NCI-H774 (cell line): ENCODE measurements at places on chromosomes 6 and 20.

DNA sequence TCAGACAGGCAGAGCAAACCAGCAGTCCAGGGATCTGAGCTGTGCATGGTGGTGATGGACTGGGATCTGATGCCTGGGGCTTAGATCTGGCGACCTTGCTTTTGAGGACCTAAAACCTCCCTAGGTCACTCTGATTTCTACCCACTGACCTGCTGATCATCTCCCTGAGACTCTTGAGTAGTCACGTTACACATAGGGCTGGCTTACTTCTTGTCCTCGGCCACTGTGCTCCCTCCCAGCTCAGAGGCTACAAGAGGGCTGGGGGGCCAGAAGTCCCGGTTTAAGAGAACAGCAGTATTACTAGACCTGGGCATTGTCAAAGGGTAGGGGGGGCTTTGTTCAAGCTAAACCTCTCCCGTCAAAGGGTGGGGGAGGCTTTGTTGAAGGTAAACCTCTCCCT, 5.5 kb downstream of the DYNLT1 start:
- no peak for DNase-seq

GRCh38 chr6:22804620-22805261, 235.4 kb downstream of the HDGFL1 start:
- no peak for DNase-seq

GRCh38 chr20:48710341-48711043, 117.3 kb downstream of the PREX1 start:
- DNase-seq: no peak

DNA sequence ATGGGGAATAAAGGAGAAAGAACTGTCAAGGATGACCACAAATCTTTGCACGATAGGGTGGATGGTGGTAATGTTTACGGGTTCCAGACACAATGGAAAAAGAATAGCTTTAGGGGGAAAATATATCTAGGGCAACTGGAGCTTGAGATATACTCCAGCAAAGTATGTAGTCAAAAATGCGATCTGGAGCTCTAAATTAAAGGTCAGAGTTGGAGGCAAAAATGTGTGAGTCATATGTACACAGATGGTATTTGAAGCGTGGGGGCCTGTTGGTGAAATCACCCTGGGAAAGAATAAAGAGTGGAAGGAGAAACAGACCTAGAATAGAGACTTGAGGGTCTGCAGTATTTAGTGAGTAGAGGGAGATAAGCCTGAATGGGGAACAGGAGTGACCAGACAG, 633.9 kb upstream of the CHD6 start:
- no peak for DNase-seq

DNA sequence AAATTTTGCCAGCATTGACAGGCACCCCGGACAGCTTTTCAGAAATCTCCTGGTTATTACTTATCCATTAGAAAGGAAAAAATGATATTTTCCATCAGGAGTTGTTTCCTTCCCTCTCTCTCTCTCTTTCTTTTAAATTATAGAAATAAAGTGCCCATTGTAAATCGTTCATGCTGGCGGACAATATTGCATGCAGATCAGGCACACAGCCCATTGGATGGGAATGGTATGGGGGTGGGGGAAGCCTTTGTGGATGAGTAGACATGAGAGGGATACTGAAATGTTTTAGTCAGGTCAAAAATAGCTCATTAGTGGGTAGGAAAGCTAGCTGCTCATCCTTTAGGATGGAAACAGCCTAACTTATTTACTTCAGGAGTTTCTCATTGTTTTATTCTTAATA, 764.9 kb upstream of the MMS22L start:
- no peak for DNase-seq

GRCh38 chr6:30682143-30683117, 4.0 kb downstream of the PPP1R18 start:
- no peak for DNase-seq

- no peak for DNase-seq
These were observed 178.5 kb downstream of the FRK start for GRCh38 chr6:115882174-115882573.

DNA sequence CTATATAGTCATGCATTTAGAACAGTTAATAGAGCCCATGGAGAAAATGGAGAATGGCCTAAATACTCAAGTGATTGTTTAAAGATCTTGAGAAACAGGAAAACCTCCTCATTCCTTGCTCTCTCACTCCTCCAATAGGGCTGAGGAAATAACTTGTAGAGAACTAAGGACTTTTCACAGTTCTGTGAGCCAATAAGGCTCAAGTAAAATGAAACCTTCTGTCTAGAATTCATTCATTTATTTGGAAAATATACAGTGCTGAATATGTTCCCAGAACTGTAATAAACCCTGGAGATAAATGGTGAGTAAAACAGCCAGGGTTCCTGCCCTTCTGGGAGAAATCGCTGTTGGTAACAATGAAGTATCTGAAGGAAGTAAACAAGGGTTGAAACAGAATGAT, 35.3 kb downstream of the ELOVL2 start:
- DNase-seq: no peak

DNA sequence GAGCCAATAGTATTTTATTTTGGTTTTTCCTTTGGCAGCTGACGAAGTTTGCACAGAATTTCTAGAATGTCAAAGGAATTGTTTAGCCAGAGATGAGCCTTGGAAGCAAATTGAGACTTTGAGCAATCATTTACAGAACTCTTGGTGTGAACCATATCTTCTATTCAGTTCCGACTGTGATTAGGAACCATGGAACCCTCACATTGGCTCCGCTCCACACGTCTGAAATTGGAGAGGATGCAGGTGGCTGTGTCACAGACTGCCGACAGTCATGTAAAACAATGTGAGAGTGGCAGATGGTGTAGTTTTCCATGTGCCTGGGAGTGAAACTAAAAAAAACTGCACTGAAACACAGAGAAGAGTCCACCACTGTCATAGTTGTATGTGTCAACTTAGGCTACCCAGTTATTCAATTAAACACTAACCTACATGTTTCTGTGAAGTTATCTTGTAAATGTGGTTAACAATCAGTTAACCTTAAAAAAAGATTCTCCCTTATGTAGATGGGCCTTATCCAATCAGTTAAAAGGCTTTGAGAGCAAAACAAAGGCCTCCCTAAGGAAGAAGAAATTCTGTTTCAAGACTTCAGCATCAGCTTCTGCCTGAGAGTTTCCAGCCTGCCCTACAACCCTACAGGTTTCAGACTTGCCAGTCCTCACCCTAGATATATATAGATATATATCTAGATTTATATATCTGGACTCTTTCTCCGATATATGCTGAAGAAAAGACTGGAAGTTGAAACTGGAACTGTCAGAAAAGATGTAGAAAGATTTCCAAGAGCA, 3.3 kb upstream of the HMGN4 start:
- no peak for DNase-seq

DNA sequence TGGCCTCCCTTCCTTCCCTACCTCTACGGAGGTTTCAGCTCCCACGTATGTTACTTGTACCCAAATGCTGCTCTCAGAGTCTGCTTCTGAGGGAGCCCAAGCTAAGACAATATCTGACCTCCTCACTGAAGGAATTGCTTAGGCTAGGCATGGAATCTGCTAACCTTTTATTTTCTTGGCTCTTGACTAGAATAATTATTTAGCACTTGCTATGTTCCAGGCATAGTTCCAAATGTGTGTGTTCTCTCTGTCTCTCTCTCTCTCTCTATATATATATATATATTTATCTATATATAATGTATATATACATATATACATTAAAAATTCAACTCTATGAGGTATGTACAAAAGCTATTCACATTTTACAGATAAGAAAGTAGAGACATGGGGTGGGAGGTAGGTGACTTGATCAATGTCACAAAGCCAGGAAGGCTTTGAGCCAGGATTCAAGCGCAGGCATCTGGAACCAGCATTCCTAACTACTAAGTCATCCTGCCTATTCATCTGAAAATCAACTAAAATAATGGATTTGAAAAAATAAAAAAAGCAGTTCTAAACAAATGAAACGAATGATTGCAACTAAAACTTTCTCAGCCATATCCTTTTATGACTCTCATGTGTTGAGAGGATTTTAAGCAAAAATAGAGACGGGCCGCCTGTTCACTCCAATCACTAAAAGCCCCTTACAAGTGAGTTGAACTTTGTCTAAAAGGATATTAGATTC, 189.7 kb upstream of the JAG1 start:
- no peak for DNase-seq

DNA sequence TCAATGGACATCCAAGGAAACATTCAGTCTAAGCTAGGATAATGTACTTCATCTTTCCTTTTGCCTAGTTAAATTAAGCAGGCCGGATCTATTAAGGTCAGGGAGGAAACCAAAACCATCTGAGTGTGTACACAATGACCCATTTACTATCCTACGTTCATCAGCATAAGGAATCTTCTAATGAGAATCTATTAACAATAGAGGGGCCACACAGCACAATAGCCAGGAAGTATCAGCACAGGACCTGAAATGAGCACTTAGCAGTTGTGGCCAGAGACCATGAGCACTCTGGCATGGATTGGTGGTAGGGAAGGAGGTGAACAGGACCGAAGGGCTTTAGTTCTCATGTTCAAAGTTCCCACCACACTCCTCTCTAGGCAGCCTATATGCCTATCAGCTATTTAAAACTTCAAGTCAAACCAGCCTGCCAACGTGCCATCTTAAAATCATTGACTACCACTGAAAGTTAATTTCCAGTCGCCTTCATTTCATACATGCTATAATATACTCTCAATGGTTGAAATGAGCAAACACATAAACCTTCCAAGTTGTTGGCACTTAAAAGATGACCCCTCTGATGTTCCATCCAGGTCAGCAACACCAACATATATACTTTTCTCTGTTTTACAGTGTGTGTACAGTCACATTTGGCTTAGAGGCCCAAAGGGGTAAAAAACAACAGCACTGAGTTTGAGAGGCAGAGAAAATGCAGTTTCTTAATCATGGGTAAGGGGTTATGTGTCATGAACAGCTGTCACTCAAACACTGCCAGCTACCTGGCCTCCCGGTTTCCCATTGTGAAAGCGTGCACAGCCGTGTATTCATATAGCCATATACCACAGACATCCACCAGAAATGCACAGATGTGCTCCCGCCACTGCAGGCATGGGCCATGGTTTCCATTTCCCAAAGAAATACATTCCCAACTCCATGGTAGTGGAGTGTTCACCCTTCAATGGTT, 184.3 kb downstream of the TBXT start:
- no peak for DNase-seq

DNA sequence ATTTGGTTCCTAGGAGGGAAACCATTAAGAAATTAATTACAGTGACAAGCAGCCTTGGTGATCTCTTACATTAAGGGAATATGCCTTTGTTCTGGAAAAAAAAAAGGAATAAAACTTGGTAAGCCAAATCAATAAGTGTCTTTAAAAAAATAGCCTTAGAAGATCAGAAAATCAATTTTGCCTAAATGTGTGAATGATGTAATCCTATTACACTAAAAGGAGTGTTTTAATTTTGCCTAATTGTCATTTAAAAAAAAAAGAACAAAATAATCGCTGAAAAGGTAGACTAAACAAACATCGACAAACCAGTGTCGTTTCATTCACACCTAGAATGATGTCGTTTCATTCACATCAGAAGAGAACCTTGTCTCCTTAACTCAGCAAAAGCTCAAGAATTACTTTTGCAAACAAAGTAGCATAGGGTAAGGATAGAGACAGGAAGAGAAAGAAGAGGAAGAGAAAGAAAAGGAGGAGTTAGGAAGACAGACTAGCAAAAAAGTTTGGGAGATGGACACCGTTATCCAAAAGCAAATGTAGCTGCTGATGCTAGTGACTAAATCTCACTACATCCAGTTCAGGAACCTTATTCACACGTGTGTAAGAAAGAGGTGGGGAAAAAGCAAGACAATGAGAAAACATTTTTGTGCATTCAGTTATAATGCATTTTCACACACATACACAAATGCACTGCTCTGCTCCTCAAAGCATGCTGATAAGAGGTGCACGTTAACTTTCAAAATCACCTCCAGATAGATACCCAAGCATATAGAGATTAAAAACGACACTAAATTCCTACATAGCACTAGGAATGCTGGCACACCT, 60.6 kb downstream of the HIVEP2 start:
- DNase-seq: no peak

- peak; percentile 49 for DNase-seq
These were observed 186.3 kb downstream of the ADGB start for GRCh38 chr6:146785001-146785585.

- DNase-seq: no peak
These were observed 683.6 kb downstream of the KIF16B start for GRCh38 chr20:15889514-15890256.

- DNase-seq: no peak
These were observed 906 bp upstream of the BTN3A2 start for GRCh38 chr6:26363882-26364701.

DNA sequence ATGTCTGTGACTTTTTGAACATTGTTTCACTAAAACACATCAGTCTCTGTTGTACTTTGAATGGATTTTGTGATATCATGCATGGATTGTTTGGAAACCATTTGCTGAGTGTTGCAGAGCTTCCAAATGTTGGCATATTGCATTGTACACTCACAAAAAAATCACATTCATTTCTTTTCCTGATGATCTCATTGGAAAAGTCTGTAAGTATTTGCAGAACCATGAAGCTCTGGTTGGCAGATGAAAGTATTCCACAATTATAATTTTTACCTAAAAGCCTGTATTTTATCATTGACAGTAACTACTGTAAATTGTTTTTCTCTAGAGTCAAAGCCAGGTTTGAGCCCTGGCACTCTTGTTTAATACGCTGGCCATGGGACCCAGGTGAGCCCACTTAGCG, 42.1 kb downstream of the VAPB start:
- DNase-seq: no peak

DNA sequence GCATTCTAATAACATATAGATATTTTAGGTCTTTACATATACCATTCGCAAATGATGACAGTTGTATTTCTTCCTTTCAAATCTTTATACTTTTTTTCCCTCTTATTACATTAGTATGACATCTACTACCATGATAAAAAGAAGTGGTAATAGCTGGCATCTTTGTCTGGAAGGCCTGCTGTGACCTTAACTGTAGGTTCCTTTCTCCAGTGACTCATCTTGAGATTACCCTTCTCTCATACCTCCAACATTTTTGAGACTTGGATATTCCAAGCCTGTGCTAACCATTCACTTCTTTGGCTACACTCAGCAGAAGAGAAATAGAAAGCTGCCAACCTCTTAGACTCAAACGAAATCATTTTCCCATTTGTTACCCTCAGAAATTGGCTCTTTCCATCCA, 30.3 kb downstream of the ZKSCAN8 start:
- no peak for DNase-seq

DNA sequence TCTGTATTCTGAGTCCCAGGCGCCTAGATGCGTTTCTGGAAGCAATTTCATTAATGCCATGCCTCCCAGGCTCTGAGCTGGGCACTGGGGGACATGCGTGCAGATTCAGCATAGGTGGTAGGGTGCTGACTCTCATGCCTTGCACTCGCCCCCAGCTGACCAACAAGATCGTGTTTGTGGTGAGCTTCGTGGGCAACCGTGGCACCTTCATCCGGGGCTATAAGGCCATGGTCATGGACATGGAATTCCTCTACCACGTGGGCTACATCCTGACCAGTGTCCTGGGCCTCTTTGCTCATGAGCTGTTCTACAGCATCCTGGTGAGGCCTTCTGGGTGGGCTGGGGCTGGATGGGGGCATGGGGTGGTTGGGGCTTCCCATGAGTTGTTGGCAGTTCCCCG, 21.6 kb downstream of the UQCC2 start:
- DNase-seq: no peak
